ENCODE measurements at places on chromosomes 6 and 20. TPM values are rescaled to one million over a fixed set of nuclear protein-coding genes. Genes with fewer than 3 reads are reported as not detected.

DNA sequence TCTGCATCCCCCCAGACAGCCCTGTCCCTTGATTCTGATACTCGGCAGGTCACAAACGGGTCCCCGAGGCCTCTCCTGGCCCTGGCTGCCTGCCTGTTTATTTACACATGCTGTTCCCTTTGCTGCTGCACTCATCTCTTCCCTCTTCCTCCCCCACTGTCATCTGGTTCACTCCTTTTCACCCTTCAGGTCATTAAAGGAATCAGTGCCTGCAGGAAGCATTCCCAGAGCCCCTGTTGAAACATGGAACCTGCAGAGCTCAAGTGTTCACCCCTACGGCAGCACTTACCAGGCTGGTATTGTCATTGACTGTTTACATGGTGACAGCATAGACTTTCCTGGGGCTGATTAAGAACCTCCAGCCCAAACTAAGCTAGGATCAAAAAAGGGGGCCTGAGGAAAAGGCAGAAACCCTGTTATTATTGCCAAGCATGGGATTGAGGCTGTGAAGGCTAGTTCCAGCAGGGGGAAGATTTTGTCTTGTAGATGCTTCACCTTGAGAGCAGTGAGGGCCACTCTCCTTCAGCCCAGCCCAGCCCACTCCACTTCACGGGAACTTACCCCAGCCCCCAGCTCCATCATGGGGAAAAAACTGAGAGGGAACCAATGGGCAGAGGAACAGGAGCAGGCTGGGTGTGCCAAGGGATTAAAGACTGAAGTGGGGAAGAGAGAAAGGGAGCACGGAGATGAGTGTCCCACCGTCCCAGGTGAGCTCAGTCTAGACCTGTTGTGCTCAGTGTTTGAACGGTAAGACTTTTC, 73.2 kb downstream of the JPH2 start:
- no peak for DNase-seq

DNA sequence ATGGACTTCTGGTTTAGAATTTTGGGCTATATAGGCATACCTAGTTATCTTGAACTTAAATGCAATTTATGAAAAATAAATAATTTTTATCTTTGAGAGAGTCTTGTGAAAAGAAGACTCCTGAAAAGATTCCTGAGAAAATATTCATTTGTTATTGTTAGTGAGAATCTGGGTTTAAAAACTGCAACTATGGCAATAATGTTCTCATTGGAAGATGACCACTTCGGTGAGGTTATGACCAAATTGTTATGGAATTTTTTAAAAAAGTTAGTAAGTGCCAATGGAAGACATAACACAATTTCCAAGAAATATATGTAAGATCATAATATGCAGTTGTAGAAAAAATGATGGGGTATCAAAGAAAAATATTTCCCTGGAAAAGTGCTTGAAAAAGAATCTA, 46.3 kb downstream of the GRIK2 start:
- no peak for DNase-seq

DNA sequence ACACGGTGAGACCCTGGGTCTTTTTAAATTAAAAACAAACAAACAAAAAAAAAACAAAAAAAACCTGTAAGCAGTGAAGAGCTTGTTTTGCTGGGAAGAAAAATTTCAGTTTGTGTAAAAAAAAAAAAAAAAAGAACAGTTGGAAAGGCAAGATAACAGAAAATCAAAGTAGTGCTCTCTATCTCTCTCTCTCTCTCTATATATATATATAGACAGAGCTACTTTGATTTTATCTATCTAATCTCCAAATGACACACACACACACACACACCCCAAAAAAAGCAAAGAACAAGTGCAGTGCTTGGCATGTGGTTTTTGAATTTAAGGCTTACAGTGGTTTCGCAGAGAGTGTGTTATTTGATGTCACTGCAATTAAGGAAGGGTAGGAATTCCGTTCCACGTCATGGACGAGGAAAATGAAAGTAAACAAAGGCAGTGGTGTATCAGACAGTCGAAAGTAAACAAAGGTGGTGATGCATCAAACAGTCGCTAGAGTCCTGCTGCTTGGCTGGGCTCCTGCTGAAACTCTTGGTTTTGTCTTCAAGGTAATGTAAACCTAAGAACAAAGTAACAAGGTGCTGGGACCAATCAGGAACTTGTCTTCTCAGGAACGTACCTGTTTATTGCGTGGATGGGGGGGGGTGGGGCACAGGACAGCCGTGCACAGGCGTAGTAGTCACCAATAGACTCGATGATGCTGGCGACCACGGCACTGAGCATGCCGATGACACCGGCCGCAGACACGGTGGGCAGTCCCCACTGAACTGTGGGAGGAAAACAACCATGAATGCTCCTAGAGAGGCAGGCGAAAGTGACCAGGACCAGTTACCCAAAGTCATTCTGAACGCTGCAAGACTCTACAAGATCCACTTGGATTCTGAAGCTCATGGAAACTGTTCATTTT, 131.8 kb downstream of the SLC23A2 start:
- no peak for DNase-seq

- no peak for DNase-seq
Observed at GRCh38 chr6:93391965-93392364, 27.4 kb downstream of the EPHA7 start.

The RPRD1B gene
- 49.7 TPM for total RNA-seq

The DHX16 gene
- 52.0 TPM for total RNA-seq
